ENCODE measurements at places on chromosomes 6 and 20.

- no peak for DNase-seq
Measured at GRCh38 chr6:28523241-28523622, 2.4 kb upstream of the GPX5 start.

DNA sequence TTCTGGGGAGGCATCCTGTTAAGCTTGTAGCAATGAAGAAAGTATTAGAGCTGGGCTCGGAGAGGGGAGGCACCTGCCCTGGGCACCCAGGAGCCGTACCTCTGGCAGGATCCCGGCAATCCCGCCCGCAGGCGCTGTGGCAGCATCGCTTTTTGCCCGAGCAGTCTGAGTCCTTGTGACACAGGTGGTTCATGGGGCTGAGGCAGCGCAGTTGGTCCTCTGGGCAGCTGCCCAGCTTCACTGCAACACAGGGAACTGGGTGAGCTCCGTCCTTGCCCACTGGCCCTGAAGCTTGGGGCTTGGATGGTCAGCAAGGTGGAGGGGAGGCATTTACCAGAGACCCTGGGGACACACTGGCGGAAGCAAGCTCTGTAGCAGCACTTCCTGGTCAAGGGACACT lies 4.7 kb downstream of the WFDC5 start:
- no peak for DNase-seq

DNA sequence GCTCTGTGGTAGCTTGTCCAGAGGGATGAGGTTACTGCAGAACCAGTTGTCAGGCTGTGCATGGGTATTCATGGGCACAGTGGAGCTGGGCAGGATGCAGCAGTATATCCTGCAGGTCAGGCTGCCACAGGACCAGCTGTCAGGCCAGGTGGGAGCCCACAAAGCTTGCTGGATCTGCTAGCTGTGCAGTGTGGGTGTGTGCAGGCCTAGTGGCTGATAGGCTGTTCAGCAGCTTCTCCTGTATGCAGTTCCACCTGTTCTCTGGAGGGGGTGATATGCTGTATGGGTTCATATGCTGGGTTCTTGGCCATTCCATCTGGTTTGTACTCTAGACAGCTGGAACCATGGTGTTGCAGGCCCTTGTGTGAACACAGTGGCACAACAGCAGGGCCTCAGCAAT lies 40.6 kb upstream of the TPD52L1 start:
- no peak for DNase-seq

GRCh38 chr20:33351696-33352095 lies 49.6 kb downstream of the CDK5RAP1 start:
- DNase-seq, result no peak

- no peak for DNase-seq
Measured at GRCh38 chr20:33602826-33603590, 59.1 kb upstream of the C20orf144 start.

GRCh38 chr6:109381061-109381746 lies 1.1 kb downstream of the CD164 start:
- no peak for DNase-seq

DNA sequence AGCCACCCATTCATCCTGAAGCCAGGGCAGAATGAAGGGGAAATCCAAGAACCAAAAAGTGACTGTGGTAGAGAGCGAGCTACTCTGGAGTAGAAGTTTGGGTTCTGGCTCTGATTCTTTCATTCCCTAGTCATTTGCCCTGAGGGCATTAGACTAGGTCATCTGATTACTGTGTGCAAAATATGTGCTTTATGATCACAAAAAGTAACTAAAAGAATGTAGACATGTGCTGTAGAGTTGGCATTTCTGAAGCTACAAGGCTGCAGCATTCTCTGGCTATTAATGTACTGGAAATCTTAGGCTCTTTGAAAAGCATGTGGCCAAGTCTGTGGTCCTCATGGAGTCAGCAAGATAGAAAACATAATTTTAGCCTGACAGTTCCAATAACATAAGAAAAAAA lies 94.2 kb downstream of the TBC1D7 start:
- no peak for DNase-seq

GRCh38 chr6:42179261-42179944 lies 6.2 kb downstream of the GUCA1A start:
- DNase-seq, result no peak

DNA sequence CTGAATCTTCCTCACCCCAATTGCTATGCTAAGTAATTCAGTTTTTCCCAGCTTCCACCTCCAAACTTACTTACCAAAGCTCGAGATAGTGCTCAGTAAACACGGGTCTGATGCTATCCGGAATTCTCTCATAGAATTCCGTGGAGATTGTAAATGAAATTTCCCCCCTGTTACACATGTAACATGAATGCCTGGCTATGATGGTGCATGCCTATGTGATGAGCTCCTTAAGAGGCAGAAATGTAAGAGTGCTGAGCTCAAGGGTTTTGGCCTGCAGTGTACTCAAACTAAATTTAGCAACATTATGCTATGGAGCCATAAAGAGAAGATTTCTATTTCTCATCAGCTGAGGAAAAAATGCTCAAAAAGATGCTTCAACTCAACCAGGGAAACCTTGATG lies 133.4 kb upstream of the FUT9 start:
- no peak for DNase-seq

GRCh38 chr20:17848249-17849048 lies 120.1 kb downstream of the SNX5 start:
- DNase-seq, result no peak

DNA sequence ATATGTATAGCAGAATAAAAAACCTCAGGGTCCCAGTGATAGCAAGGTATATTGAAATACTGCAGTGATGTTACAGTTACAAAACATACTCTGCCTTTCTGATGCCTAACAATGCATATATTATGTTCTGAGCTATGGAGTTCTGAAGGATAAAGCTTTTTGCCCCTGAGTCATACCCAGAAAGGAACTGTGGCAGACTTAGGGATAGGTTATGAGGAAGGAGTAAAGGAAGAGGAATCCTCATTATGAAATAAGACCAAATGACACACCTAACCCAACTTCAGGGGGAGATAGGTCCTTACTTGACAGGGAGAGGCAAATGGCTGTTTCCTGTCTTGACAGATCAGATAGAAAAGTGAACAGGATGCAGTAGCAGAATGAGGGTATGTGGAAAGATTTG lies 940.6 kb upstream of the FLRT3 start:
- DNase-seq, result no peak

DNA sequence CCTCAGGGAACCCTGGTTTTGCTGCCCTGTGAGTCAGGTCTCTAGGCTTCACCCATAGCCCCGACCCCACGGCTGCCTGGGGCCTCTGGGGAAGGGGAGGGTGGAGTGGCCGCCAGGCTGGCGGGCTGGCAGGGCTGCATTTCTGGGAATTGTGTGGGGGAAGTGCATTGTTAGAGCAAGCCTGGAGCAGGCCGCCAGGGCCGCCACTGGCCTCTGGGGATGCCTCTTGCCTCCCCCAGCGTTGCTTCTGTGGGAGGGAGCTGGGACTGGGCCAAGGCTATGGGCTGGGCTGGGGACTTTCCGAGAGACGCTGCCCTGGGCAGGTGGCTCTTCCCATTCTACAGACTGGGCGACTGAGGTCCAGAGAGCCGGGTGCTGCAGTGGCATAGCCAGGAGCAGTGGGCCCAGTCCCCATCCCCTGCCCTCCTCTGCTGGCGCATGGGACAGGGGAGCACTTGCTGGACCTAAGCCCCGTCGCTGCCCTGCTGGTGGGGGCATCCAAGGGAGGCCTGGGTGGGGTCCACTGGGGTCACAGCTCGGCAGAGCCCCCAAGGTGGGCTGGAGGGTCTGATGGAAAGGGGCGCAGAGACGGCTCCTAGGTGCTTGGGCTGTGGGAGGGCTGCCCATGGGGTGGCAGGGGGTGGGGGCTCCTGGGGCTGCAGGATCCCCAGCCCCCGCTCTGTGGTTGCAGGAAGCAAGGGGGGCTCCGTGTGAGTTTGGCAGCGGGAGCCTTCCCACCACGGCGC lies 6.6 kb upstream of the SOX18 start:
- DNase-seq, result no peak

DNA sequence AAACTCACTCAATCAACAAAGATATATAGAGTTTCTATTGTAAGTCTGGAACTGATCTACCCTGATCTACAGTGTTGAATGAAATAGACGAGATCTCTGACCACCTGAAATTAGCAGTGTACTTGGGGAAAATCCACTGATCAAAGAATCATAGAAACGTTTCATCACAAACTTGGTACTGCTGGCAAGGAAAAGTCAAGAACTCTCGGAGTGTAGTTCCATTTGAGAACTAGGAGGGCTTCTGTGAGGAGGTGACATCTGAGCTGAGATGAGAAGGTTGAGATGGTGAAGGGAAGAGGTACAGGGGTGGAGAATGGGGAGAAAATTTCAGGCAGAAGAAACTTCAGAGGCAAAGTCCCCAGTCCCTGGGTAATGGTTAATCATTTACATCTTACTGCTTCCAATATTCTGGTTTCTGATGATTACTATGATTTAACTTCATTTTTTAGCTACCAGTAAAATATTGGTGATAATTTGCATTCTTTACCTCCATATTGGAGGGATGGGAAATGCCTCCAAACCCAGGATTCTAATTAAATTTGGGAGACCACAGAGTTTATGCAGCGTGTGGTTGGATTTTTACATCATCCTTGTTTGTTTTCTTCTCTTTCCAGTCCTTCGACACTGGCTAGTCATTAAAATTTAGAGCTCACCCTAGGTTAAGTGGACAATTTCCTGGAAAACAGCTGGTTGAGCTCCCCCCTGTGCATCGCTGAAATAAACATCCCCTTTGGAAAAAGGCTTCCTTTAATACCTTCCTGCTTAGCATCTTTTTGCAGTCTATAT lies 191.9 kb downstream of the BCAS1 start:
- DNase-seq, result no peak

- DNase-seq, result no peak
Measured at GRCh38 chr6:127690588-127690987, 113.6 kb downstream of the C6orf58 start.

- DNase-seq, result no peak
Measured at GRCh38 chr20:6582449-6582848, 185.0 kb upstream of the BMP2 start.

- DNase-seq, result no peak
Measured at GRCh38 chr6:132483779-132484679, 28.9 kb downstream of the STX7 start.

GRCh38 chr6:113697632-113698410 lies 159.3 kb upstream of the MARCKS start:
- DNase-seq, result no peak

GRCh38 chr6:113190170-113190569 lies 667.0 kb upstream of the MARCKS start:
- DNase-seq, result no peak

- no peak for DNase-seq
Measured at GRCh38 chr20:43567477-43567876, 8.7 kb downstream of the SGK2 start.

GRCh38 chr6:69987550-69987949 lies 121.2 kb downstream of the COL19A1 start:
- DNase-seq, result no peak

DNA sequence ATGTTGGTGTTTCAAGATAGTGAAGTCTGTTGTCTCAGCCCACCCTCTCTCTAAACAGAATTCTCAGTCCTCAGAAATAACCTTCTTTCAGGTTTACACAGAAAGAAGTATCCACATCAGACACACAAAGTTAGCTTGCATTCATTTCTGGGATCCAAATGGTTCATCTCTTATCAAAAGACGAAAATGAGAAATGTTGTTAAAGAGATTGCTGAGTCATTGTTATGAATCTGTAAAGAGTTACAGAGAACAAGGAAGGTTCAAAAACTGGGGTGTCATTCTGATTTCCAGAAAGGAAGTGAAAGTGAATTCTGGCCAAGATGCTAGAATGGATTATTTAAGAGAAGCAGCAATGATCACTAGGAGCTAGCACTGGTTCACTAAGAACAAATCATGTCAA lies 90.5 kb upstream of the ATXN1 start:
- no peak for DNase-seq

GRCh38 chr20:26276554-26277210 lies 580.0 kb upstream of the ZNF337 start:
- no peak for DNase-seq

DNA sequence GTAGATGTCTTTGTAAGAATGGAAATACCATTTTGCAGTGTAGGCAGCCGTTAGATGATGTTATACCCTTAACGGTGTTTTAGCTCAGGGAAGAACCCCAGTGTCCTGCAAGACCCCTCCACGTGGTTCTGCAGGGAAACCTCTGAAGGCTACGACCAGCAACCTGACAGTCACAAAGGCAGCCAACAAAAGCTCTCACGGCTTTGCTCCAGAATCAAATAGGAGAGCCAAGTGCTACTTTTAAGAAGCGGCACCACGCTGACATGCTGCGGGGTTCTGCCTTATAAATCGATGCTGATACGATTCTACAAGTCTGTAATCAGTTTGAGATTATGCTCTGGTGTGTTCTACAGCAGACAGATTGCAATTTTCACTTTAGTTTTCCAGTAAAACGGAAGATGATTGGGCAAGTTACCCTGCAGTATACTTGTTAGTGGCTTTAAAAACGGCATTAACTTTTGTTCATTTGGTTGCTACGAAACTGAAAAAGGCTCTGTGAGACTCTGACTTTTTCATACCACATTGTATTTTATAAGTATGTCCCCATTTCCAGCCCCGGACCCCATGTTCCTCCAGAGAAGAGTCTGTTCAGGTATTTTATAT lies 312.9 kb downstream of the SAMD5 start:
- DNase-seq, result no peak

- no peak for DNase-seq
Measured at GRCh38 chr6:118815495-118815894, 78.5 kb upstream of the ASF1A start.

DNA sequence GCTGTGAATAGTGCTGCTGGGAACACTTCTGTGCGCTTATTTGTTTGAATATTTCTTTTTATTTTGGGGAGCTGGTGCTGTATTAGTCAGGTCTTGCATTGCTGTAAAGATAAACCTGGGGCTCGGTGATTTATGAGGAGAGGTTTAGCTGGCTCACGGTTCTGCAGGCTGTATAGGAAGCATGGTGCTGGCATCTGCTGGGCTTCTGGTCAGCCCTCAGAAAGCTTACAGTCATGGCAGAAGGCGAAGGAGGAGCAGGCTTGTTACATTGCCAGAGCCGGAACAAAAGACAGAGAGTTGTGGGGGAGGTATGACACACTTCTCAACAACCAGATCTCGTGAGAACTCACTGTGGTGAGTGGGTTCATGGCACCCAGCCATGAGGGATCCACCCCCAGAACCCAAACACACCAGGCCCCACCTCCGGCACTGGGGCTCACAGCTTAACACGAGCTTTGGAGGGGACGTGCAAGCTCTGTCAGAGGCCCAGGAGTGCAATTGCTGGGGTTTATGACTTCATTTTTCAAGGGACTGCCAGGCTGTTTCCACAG lies 68.8 kb upstream of the GATA5 start:
- no peak for DNase-seq

Measured in vagina (tissue), 2 donors.